ENCODE measurements at places on chromosomes 7 and 10.
A peak's percentile ranks its signal among the peaks of the same experiment; 100 is the strongest.

- DNase-seq, result peak; percentile 1
Observed at GRCh38 chr10:23065181-23065948, 30.0 kb upstream of the MSRB2 start.

DNA sequence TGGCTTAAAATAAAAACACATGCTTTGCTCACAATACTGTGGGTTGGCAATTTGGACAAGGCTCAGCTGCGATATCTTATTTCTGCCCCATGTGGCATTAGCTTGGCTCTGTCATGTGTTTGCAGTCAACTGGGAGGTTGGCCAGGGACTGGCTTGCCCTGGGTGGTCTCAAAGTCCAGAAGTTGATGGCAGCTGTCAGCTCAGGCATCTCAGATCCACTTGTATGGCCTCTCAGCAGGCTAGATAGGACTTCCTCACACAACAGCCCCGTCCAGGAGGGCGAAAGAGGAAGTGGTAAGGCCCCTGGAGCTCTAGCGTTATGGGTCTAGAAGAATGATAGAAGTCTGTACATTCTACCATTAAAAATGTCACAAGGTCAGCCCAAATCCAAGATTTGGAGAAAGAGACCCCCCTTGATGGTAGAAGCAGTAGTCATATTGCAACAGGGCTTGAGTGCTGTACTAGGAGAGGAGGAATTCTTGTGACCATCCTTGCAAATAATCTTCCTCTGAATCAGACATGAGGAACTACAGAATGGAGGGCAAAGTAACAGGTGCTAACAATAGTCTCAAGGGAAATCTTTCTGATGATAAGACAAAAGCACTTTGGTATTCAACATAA lies 166.2 kb downstream of the FAM107B start:
- DNase-seq, result no peak

- DNase-seq, result no peak
Observed at GRCh38 chr7:131196803-131197202, 130.9 kb upstream of the MKLN1 start.

GRCh38 chr7:51016546-51016945 lies 233.8 kb upstream of the GRB10 start:
- no peak for DNase-seq

DNA sequence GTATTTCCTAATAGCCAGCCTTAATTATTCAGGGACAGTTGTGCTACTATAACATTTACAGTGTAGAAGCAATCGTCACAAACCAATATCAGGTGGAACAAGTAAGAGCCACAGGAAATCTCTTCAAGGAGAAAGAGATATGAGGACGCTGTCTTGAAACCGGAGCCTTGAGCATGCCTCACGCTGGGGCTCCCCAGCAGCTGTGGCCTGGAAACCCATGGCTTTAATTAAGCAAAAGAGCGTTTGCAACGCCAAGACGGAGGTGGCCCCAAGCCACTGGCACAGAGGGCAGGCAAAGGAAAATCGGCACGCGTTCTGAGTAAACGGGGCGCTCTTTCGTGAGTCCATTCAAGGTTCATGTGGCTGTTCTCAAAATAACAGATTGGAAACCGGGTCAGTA lies 84.4 kb downstream of the C10orf90 start:
- no peak for DNase-seq

DNA sequence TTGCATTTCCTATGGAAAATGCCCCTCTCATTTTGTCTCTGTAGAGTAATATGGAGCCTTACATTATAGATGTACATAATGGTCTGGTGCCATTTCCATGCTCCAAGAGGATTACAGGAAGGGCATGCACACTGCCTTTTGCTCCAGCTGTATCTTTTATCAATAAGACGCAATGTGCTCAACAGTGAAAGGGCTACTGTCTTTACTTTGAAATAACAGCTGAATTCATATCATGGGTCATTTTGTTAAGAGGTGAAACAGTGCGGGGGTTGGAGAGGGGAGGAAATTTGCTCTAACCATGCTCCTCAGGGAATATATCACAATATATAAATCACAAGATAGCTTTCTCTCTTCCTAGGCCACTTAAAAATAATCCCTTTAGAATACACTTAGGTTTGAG lies 77.7 kb downstream of the ICA1 start:
- no peak for DNase-seq

DNA sequence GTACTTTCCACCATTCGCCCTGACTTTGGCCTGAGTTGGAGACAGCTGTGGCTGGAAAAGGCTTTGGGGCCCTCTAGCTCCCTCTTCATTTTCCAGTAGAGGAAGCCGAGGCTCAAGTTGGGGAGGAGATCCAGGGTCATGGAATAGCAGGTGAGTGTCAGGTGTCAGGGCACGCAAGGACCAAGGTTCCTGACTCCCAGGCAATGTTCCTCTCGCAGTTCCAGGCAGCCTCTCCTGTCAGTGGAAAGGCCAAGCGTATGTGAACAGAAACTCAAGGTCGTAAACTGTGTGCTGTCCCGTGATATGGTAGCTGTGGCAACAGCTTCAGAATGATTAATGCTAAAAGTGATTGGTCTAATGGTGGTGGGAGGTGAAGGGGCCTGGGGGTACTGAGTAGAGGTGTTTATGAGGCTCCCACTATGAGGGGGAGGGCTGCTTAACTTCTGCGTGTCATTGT lies 13.2 kb downstream of the ADAMTS14 start:
- no peak for DNase-seq

DNA sequence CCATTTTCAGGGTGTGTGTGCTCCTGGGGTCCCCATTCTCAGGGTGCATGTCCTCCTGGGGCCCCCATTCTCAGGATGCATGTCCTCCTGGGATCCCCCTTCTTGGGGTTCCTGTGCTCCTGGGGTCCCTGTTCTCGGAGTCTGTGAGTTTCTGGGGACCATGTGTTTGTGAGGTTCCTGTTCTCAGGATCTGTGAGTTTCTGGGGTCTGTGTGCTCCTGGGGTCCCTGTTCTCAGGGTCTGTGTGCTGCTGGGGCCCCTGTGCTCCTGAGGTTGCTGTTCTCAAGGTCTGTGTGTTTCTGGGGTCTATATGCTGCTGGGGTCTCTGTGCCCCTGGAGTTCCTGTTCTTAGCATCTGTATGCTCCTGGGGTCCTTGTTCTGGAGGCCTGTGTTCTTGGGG lies 425.5 kb downstream of the GLRX3 start:
- DNase-seq, result no peak

- DNase-seq, result no peak
Observed at GRCh38 chr7:54961391-54961790, 57.4 kb upstream of the EGFR start.

DNA sequence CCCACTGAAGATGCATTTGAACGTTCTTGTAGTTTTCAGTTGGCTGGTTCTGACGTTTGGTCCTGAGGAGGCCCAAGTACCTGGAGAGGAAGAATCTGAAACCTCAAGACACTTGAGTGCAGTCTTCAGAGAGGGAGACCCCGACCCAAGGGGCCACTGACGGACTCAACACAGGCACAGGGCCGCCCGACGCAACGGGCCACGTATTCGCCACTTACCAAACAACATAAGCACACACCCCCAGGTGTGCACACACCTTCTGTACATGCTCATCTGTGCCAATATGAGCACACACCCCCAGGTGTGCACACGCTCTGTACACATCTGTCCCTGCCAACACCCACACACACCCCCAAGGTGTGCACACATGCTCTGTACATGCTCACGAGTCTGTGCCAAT lies 68.5 kb downstream of the DIP2C start:
- DNase-seq, result no peak

GRCh38 chr10:34880817-34881216 lies 65.7 kb upstream of the PARD3 start:
- no peak for DNase-seq

GRCh38 chr7:139762886-139763285 lies 14.9 kb downstream of the HIPK2 start:
- DNase-seq, result no peak

DNA sequence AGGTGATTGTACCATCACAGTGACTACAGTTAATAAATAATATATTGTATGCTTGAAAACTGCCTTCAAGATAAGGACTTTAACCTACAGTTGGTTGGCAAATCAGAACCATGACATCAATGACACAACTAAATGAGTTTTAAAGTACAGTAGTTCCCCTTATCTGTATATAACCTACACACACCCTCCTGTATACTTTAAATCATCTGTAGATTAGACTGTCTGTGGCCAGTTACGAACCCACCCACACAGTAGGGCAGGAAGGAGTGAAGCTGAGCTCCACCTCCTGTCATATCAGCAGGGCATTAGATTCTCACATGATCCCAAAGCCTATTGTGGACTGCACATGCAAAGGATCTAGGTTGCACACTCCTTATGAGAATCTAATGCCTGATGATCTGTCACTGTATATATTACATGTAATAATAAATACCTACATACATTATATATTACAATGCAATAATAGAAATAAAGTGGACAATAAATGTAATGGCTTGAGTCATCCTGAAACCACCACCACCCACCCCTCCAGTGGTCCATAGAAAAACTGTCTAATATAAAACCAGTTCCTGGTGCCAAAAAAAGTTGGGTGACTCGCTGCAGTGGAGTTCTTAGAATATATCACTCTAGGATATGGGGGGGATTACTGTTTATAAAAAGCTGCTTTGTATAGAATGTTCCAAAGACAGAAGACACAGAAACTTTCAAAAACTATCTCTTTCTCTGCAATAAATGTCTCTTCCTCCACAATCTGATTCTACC lies 5.6 kb downstream of the TPK1 start:
- DNase-seq, result no peak

- no peak for DNase-seq
Observed at GRCh38 chr10:79248341-79249185, 98.7 kb upstream of the PPIF start.

GRCh38 chr10:5890452-5890915 lies 441 bp downstream of the FBH1 start:
- no peak for DNase-seq

GRCh38 chr10:5888843-5889623 lies 660 bp downstream of the ANKRD16 start:
- no peak for DNase-seq

GRCh38 chr7:19224951-19225350 lies 79.7 kb upstream of the FERD3L start:
- DNase-seq, result no peak

GRCh38 chr7:149780636-149781419 lies 7.4 kb upstream of the ZNF467 start:
- DNase-seq, result no peak

Data from amniotic stem cell (primary cell).